Putamen (tissue), 1 donor: ENCODE measurements at places on chromosomes 5 and 9.

DNA sequence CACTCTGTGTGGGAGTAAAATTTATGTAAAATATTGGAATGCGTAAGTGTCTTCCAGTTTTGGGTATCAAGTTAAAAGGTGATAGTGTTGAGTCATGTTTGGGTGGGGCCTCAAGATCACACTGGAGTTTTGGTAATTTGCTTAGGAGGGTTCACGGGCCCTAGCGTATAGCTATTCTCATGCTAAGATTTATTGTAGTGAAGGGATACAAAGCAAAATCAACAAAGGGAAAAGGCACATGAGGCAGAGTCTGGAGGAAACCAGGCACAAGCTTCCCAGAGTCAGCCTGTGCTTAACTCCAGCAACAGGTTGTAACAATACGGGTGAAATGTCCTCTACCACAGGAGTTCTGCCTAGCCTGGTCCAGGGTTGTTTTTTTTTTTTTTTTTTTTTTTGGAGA lies 20.2 kb downstream of the HSPA4 start:
- DNase-seq, result no peak

DNA sequence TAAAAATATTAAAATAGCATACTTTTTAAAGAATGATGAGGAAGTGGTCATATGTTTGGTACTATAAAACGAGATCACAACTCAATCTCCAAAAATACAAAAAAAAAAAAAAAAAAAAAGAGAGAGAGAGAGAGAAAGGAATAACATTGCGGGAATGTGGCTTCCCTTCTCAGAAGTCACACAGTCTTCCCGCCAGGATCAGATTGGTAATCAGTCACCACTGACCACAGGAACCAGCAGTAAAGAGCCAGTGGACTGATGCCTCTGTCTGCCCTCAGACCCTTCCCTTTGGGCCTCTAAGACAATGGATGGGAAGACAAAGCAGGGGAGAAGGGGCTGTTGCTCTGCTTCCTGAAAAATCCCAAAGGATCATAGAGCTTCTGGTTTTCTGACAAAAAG lies 104.9 kb downstream of the KLHL3 start:
- no peak for DNase-seq

DNA sequence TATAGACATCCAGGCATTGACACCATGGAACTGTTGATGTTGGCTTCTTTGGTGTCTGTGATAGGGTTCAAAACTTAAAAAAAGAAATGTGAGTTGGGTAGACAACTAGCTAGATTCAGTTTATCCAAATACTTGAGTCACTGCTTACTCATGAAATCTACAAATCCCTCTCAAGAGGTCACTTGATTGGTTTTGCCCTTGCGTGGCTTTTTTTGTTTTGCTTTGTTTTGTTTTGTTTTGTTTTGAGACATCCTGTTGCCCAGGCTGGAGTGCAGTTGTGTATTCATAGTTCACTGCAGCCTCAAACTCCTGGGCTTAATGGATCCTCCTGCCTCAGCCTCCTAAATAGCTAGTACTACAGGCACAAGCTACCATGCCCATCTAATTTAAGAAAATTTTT lies 10.5 kb upstream of the ENTREP1 start:
- DNase-seq, result no peak

DNA sequence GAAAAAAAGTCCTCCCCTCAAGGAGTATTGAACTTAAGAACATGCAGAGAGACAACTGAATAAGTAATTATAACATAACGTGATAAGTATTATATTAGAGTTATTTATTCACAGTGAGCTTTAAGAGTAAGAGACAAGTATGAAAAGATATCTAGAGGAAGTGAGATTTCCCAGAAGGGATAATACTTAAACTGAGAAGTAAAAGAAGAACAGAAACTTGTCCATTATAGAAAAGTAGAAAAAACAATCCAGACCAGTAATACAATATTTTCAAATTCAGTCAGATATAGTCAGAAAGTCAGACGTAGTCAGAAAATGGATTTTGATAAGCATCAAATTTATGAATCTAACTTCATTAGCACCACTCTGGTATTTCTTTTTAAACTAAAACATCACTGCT lies 613.0 kb upstream of the CCNG1 start:
- DNase-seq, result no peak

GRCh38 chr5:80592105-80592504 lies 22.0 kb upstream of the ANKRD34B start:
- DNase-seq, result no peak

GRCh38 chr5:178077751-178078150 lies 35.6 kb upstream of the N4BP3 start:
- DNase-seq, result no peak

DNA sequence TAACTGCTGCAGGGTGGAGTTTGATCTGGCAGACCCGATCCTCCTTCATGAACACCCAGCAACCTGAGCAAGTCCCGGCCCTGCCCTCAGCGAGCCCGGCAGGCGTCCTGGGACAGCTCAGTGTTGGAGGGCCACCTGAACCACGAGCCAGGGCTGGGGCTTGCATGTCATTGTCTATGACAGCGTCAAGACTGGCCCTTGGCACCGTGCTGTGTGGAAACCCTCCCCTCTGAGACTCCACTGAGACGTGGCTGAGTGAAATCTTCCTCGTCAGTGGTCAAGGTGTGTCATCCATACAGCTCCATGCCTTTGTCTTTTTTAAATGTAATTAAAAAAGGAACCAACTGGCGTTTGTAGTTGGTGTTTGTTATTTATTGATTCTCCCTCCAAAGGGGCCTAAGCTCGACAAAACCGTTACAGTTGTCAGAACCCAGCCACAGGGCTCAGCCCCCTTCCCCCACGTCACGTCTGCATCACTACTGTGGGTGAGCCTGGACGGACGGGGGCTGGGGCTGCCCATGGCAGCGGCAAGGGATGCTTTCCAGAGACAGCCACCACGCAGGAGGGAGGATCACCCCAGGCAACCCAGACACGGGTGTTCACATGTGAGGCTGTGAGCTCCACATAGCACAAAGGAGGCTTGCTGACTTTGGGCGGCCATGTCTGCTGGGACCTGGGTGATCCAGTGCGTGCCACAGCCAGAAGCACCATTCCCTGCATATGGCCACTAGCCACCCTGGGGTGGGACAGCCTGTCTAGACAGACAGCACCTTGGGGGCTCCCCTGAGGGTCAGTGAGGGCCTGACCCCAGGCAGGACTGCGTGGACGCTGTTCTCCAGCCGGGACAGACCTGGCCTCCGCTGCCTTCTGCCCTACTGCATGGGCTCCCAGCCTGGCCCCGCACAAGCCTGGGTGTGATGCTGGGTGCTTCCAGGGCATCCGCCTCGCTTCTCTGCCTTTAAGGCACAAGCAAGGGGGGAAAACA lies 7.3 kb downstream of the UCK1 start:
- DNase-seq, result no peak

DNA sequence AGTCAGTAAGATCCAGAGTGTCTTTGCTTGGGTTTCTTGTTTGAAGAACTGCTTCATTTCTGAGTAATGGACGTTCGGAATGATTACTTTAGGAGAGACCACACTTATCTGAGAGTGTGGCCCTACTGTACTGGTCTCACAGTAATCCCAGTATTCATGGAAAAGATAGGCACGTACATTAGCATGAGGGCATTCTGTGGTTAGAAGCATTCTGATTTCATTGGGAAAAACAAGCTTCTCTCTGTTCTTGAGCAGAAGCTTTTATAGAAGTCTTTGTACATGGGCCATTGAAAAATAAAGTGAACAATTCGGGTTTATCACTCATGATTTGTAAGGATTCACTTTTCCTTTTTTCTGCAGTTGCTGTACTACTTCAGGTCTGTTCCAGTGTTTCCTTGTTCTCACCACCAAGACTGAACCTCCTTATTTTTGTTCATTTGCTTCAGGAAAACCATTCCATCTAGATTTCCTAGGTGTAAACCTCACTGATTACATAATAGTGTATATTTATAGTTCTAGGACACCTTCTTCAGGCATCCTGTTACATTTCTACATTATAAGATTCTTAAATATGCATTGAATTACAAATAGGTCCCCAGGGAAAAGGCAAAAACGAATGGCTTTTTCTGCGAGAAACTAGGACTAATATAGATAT lies 10.1 kb downstream of the TGFBR1 start:
- DNase-seq, result no peak

- no peak for DNase-seq
These were observed 2.2 kb downstream of the FNIP1 start for GRCh38 chr5:131794586-131794985.

DNA sequence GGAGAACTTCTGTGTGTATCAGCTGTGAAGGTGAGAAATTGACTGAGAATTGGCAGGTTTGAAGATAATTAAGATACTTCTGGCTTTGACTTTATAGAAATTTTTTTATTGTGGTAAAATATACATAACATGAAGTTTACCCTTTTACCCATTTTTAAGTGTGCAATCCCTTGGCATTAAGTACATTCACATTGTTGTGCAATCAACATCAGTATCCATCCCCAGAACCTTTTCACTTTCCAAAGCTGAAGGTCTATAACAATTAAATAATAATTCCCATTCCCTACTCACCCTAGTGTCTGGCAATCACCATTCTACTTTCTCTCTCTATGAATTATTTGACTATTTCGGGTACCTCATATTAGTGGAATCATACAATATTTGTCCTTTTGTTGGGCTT lies 69.9 kb downstream of the ACTBL2 start:
- no peak for DNase-seq

DNA sequence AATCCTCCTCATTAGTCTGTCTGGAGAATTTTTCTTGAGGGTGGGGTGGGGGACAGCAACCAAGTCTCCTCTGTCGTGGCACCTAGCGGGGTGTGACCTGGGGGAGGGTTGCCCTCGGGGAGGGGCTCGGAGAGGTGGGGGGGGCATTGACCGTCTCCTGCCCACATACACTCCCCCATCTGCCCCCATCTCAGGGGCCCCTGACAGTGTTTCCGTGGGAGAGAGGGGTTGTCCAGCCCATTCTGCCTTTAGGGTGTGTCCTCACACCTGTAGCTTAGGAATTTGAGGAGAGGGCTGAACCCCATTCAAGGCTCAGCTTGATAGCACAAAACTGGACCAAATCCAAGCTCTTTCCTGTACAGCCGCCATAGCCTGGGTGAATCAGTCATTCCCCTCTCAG lies 5.9 kb upstream of the CXXC5 start:
- no peak for DNase-seq

- DNase-seq, result no peak
These were observed 711 bp downstream of the PGGT1B start for GRCh38 chr5:115262011-115262320.

- no peak for DNase-seq
These were observed 99.1 kb downstream of the AOPEP start for GRCh38 chr9:94825611-94825958.

DNA sequence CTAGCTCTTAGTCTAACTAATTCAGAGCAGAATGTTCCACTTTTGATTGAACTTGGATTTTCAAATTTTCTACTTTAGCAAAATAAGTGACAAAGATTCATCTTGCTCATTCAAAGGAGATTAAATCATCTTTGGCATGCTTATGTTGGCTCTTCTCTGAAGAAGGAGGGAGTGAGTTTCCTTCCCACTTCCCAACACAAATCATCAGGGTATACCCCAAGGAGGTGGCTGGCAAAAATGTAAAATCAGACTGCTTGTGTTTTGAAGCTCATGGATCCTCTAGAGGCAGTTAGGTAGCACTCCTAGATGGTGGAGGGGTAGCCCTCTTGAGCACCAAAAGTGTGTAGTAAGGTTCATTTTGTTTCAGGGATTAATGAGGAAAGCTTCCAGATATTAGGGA lies 343.1 kb downstream of the OSTF1 start:
- DNase-seq, result no peak

- peak; percentile 78 for DNase-seq
These were observed 41.0 kb upstream of the EQTN start for GRCh38 chr9:27337833-27338526.

DNA sequence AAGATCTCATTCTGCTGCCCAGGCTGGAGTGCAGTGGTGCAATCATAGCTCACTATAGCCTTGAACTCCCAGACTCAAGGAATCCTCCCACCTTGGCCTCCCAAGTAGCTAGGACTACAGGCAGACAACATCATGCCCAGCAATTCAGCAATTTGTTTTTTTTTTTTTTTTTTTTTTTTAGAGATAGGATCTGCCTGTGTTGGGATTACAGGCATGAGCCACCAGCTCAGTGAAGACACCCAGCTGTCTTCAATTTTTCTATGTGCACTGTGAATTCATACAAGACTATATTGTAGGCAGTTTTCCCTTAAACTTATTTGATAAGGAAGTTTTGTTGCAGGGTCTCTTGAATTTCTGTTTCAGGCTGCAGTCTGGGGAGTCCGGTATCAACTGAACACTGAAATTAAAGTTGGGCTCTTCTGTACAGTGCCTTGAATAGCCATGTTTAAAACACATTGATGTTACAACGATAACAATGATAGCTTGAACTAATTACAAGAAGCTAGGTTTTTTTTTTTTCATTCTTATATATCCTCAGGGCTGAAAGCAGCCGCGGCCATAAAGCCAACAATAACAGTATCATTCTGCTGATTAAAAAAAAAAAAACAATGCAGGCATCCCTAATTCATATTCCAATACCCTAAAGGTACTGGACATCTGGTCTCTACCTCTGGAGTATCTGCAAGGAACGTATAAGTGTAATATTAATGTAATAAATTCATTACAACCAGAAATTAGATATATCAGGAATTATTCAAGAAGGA lies 63.5 kb downstream of the MPDZ start:
- DNase-seq, result no peak

DNA sequence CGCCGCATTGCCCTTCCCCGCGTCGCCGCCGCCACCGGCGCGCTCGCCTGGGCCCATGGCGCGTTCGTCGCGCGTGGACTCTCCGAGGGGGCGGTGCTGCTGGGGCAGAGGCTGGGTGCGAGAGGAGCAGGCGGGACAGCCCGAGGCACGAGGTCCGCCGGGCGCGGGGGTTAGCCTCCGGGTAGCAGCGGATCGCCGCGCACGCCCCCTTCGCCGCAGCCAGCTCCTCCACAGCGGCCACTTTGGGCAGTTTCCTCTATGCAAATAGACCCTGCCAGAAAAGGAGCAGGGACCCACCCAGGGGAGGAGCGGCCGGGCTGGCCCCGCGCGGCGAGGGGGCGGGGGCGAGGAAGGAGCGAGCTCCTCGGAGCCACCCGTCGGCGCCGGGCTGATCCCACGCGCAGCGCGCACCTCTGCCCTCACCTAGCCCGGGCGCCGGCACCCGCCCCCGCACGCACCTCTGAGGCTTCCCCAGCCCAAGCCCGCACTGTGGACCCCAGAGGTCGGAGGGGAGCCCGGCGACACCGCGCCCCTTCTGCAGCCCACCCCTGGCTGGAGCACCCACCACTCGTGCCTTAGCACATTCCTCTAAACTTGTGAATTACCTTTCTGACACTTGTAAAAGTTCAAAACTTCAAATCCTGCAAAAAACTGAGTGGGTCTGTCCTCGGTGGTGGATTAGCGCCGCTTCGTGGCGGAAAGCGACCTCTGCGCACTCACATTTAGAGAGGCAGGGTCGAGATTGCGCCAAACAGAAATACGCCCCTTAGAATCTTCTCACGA lies at the start of gene COL23A1:
TSS of gene COL23A1 (minus strand) at position 253 of the 783 bp plus-strand sequence.
- DNase-seq, result no peak

- no peak for DNase-seq
These were observed 29.2 kb upstream of the PANK3 start for GRCh38 chr5:168608386-168608785.

GRCh38 chr5:1948663-1949191 lies 66.0 kb upstream of the IRX4 start:
- no peak for DNase-seq

- no peak for DNase-seq
These were observed 260.1 kb upstream of the CDH18 start for GRCh38 chr5:20248118-20248517.

- no peak for DNase-seq
These were observed 581.9 kb upstream of the BRINP1 start for GRCh38 chr9:119951090-119951489.

GRCh38 chr9:90972057-90972456 lies 170.4 kb downstream of the SYK start:
- no peak for DNase-seq

- no peak for DNase-seq
These were observed 9.7 kb upstream of the ZNF366 start for GRCh38 chr5:72516916-72517315.

GRCh38 chr9:68547417-68547816 lies 6.7 kb upstream of the TMEM252 start:
- no peak for DNase-seq
